ENCODE measurements at places on chromosomes 13 and 19. TPM values are rescaled to one million over a fixed set of nuclear protein-coding genes. Genes with fewer than 3 reads are reported as not detected.

Gene MBD3L3
- not detected for total RNA-seq

Gene FUT6
- not detected for total RNA-seq

Gene ZNF578
- 9.6 TPM for total RNA-seq

Gene CYP2S1
- total RNA-seq = 3.5 TPM

Gene SERTAD1
- total RNA-seq = 19.2 TPM

Gene MYDGF
- 181 TPM for total RNA-seq

Gene PRRG2
- 0.17 TPM for total RNA-seq

Gene BRSK1
- 3.9 TPM for total RNA-seq

Gene OR7D2
- total RNA-seq = 0.17 TPM

Gene NLRP4
- not detected for total RNA-seq

Gene SELENOV
- not detected for total RNA-seq

Gene LRG1
- not detected for total RNA-seq

Gene PEG3
- 3.9 TPM for total RNA-seq

Gene CABP5
- total RNA-seq = not detected

Gene TLE6
- total RNA-seq = 0.51 TPM
